Hematopoietic multipotent progenitor cell treated with erythropoietin and hydrocortisone succinate and interleukin-3 and kit ligand, for 4 days (in vitro differentiated cells): ENCODE measurements at places on chromosomes 11 and 22.
A peak's percentile ranks its signal among the peaks of the same experiment; 100 is the strongest.

DNA sequence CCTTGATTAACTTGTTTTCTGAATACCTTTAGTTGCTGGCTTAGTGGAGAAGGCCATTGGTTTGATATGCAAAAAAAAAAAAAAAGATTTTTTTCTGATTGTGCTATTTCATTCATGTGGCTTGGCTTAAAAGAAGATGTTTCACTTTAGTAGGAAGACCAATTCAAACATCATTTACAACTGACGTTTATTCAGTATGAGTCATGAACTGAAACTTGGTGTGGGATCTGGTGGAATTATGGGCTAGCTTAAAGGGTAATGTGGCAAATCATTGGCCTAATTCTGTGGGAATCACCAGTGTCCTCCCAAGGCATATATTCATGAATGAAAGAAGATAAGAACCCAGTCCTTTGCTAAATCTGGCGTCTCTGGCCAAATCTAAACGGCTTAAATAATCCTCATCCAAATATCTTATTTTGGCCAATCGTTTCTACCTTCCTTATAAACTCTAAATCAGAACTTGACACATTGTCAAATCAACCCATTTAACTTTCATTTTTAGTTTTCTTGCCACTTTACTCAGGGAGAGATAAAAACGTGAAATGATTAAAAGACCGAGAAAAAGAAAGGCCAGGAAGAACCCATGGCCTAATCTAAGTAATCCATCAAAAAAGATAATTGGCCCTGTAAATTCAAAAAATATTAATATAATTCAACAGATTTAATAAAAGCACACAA, 77.0 kb downstream of the DDIAS start:
- no peak for DNase-seq

GRCh38 chr11:133821776-133822175, 23.5 kb downstream of the SPATA19 start:
- peak; percentile 74 for DNase-seq

DNA sequence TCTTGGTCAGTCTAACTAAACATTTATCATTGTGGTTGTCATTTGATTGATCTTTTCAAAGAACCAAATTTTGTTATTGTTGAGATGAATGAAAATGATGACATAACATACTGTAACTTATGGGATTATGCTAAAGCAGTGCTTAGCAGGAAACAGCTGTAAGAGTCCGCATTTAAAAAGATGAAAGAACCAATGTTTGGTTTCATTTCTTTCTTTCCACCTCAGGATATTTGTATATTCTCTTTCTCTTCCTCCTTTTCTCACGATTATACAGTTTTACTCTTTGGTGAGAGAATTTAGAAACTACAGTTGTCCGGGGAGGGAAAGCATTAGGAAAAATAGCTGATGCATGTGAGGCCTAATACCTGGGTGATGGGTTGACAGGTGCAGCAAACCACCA, 23.1 kb downstream of the PIH1D2 start:
- DNase-seq, result no peak

DNA sequence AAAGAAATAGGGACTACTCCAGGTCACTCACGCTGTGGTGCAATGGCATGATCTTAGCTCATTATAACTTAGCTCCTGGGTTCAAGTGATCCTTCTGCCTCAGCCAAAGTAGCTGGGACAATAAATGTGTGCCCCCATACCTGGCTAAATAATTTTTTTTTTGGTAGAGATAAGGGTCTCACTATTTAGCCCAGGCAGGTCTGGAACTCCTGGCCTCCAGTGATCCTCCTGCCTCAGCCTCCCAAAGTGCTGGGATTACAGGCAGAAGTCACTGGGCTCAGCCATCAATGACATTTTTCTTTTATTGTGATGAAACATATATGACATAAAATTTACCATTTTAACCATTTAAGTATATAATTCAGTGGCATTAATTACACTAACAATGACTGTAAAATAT, 10.6 kb downstream of the SLC5A4 start:
- no peak for DNase-seq

- DNase-seq, result peak; percentile 86
Observed at GRCh38 chr11:126400479-126400878, 45.0 kb downstream of the ST3GAL4 start.

GRCh38 chr11:69284081-69284511, 9.9 kb upstream of the MYEOV start:
- no peak for DNase-seq

GRCh38 chr11:74473382-74474173, 6.2 kb upstream of the KCNE3 start:
- no peak for DNase-seq

GRCh38 chr11:76321820-76322524, 59.0 kb downstream of the THAP12 start:
- no peak for DNase-seq

DNA sequence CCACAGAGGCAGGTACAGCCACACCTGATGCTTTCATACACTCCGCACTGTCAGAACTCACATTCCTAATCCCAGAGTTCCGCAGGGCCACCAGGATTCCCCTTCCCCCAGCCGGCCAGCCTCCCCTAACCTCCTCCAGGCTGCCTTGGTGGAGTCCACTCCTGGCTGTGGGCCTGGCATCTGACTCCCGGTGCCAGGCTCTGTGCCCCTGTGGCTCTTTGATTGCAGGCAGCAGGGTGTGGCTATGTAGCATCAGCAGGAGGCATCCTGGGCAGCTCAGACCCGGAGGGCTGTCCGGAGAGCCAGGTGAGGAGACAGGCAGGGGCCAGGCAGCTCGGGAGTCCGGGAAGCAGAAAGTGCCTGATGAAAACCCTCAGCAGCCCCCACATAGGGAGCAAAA, 1432.9 kb downstream of the BRD1 start:
- no peak for DNase-seq

DNA sequence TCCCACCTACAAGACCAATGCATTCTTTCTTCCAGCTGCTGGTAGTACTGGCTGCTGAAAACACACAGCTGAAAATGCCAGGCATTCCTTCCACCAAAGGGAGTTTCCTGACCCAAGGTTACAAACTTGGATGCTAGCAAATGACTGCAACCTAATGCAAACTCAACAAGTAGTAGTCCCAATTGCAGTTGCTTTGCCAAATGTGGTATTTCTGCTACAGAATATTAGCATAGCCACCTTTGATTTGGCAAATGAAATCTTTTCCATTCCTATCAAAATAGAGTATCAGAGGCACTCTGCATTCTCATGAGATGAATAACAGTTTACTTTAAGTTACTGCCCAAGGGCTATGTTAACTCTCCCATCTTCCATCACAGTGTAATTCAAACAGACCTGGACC, 172.0 kb upstream of the ARHGAP42 start:
- no peak for DNase-seq

DNA sequence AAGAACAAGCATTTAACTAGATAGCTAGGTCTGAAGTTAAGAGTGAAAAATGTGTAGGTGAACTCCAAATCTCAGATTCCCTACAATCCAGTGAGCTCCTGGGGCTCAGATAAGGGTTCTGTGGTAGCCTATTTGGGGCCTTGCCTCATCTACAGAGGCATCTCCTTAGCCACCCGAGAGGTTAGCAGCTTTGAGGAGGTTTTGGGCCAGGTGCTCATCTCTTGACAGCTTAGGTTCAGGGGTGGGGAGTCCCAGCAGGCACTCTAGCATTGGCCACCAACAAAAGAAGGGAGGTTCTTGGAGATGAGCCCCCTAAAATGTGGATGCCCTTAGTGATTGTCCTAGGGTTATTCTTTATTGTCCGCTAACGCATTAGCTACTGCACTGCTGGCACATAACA, 184.4 kb upstream of the B3GAT1 start:
- DNase-seq, result no peak

- DNase-seq, result peak; percentile 93
Observed at GRCh38 chr11:122717264-122717867, 61.8 kb downstream of the UBASH3B start.

DNA sequence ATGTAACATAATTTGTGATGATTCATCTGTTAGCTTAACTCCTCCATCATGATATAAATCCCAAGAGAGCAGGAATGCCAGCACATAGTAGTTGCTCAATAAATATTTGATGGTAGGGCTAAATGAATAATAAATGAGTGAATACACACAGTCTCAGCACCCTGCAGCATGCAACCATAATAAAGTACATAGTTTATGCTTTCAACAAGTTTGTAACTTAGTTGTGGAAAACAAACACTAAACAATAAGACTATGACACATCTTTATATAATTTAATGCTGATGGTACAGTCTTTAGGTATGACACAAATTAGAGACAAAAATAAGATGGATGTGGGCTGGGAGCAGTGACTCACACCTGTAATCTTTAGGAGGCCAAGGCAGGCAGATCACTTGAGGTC, 3.8 kb downstream of the ALKBH8 start:
- DNase-seq, result no peak

GRCh38 chr22:24433828-24434470, 6.5 kb downstream of the ADORA2A start:
- DNase-seq, result peak; percentile 72

- peak; percentile 67 for DNase-seq
Observed at GRCh38 chr22:38967451-38968450, 10.3 kb downstream of the APOBEC3A start.

DNA sequence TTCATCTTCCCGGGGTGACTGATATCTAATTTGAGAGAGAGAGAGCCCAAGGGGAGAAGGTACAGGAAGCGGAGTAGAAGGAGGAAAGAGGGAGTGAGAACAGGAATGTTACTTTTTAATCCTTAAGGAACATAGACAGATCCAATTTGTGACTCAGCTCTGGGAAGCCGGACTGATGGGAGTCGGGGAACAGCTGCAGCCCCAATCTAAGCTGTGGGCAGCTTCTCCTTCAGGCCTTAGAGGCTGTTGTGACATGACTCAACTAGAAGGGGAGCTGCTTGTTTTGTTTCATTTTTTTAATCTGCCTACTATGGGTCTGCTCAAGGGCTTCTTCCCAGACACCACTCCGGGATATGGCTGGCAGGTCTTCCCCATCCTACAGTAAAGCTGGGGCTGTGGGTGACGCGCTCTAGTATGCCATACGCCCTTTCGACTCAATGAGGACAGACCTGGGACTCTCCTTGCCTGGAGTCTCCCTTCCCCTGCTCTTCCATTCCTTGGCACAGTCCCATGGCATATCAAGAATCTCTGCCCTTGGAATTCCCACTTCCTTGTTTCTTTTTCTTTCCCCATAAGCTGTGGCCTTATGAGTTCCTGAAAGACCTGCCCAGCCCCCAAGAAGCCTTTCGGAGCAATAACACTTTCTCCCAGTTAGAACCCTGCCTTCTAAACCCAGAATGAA, 103.3 kb upstream of the AKIP1 start:
- no peak for DNase-seq

DNA sequence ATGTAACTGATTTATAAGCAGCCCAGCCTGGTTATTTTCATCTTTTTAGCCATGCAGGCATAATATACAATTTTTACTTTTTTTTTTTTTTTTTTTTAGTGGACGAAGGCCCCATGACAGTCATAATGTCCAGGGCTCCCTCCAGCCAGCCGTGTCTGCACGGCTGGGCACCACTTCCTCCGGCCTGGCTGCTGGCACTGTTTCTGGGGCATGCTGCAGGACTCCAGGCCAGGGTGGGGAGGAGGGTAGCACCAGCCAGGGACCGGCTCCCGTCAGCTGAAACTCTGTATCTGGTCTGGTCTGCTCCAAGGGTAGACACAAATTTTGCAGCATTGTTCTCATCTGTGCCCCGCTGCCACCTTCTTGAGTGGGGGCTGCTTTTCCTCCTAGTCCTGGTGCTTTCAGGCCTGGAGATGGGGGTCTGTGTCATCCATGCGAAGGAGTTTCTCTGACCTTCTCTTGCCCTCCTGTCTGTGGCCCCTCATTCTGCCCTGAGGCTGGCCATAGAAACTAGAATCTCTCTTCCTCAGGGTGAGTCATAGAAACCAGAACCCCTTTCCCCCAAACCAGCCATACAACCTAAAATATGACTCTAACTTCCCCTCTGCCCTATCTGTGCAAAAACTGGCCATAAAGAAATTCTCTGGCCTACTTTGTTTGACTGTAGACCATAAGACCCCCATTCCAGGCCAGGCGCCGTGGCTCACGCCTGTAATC, 9.2 kb upstream of the RRP7A start:
- DNase-seq, result no peak

DNA sequence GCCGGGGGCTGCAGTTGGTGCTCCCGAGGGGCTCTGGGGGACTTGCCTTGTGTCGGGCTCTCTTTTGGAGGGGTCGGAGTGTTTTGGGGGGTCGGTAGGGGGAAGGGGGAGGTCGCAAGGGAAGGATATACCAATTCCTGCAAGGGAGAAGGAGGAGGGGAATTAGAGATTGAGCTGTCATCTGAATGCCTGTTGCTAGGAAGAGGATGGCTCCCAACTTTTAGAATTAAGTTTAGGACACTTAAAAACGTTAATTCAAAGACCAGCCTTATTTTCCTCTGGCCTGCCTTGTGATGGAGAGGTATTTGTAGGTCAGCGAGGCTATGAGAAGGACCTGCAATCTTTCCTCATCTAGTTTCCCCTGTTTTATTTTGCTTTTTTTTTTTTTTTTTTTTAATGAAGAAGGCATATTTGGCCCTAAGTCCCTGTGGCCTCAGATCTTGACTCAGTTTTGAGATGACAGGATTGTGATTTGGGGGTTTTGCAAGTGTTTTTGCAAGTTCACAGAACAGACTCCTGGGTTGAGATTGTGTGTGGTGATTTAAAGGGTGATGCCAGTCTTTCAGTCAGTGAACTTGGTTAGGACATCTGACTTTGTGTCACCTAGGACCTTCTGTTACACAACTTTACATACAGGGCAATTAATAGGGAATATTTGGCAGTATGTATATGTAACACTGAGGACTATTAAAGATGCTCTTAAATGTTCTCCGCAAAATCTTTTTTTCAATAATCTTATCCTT, 672 bp downstream of the TMEM135 start:
- DNase-seq, result no peak

GRCh38 chr11:131592734-131593133, 222.3 kb downstream of the NTM start:
- DNase-seq, result no peak

DNA sequence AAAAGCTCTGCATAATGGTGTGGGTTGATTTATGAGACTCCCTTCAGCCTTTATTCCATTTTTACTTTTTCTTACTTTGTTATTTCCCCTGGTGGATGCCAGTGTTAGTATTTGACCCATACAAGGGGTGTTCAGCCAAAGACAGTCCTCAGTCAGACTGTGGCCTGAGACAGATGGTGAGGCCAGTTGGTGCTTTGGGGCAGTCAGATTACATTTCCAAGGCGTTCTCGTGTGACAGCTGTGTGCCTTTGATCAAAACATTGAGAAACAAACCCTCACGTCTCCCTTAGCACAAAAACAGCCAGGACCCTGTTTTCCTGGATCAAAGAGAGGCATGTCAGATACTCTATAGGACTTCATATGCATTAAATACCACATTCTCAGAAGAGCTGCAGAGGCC, 31.3 kb upstream of the SLN start:
- DNase-seq, result no peak
